ENCODE measurements at places on chromosomes 6 and 20. TPM values are rescaled to one million over a fixed set of nuclear protein-coding genes. Genes with fewer than 3 reads are reported as not detected.

- no peak for DNase-seq
These were observed 179.9 kb upstream of the DTNBP1 start for GRCh38 chr6:15842727-15843117.

DNA sequence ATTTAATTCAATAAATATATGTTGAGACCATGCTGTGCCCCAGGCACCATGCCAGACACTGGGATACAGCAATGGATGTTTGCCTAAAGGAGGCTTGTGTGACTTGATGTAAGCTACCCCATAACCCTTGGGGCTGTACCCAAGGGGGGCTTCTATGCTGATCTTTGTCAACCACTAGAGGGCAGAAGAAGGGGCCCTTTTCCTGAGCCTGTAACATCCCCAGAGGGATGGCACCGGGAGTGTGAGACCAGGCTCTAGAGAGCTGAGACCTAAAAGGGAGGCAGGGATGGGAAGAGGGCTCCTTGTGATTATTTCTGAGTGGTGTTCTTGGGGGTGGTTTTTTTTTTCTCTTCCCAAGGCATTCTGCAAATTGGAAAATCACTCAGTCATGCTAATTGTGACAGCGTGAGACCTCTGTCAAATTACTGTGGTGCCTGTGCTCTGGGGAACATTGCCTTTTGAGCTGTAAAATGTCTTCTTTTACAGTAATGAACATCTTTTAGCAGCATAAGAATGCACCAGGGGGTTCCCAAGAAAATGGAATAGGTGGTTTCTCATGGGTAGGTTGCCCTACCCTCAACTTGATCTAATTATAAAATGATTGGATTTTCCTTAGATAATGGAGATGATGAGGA is 138.7 kb upstream of the SLC24A3 start:
- DNase-seq, result no peak

- no peak for DNase-seq
These were observed 35.5 kb downstream of the ASCC3 start for GRCh38 chr6:100845676-100846075.

- DNase-seq, result no peak
These were observed 94.4 kb downstream of the SAMD3 start for GRCh38 chr6:130128326-130128725.

GRCh38 chr20:36179170-36179945 is 24.8 kb downstream of the EPB41L1 start:
- DNase-seq, result no peak

DNA sequence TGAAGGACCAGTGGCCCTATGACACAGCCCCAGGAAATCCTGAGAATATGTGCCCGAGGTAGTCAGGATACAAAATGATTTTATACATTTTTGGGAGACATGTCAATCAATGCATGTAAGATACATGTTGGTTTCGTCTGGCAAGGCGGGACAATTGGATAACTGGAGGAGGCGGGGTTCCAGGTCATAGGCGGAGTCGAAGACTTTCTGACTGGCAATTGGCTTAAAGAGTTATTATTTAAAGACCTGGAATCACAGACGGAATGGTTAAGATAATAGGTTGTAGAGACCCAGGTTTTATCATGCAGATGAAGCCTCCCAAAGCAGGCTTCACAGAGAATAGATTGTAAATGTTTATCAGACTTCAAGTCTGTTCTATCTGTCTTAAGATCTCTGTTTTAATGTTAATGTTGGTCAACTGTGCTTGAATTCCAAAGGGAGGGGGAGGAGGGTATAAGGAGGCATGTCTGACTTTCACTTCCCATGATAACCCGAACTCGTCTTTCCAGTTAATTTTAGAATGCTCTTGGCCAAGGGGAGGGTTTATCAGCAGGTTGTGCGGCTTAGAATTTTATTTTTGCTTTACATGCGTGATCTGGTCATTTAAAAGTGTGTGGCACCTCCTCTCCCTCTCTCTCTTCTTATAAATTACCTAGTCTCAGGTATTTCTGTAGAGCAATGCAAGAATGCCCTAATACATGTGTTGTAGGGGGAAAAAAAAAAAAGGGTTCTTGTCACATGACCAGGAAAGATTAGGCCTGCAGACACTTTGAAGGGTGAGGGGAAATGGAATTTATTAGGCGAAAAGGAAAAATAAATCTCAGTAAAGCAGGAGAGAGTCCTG is 230.7 kb downstream of the NFATC2 start:
- DNase-seq, result no peak

- no peak for DNase-seq
These were observed 30.2 kb upstream of the NHSL1 start for GRCh38 chr6:138529478-138529877.

DNA sequence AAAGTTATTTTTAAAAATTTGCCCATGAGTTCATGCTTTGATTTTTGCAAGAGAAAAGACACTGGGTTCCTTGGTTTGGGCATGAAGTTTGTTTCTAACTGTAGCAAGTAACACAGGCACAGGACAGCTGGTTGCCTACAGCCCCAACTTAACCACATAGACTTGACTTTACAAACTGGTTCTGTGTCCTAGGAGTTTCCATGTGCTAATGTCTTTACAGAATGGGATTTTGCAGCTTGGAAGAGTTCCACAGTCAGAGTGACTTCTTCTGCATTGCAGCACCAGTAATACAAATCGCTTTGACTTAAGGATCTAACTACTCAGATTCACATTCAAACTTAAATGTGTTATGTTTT is 44.3 kb downstream of the OR2B2 start:
- DNase-seq, result no peak

DNA sequence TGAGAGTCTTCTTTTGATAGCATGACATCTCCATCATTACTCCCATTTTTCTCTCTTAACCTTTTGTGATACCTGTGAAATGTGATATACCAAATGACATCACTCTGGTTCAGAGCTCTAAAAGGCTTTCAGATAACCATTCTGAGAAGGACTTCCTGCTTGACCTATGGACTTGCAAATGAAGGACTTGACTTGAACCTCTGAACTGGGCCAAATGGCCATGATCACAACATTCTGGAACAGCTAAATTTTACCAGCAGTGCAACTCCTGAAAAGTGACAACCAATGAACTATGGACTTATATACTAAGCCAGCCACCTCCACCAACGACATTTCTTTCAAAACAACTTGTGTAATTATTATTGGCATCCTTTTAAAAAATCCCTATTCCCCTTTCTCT is 1085.8 kb upstream of the CITED2 start:
- no peak for DNase-seq

DNA sequence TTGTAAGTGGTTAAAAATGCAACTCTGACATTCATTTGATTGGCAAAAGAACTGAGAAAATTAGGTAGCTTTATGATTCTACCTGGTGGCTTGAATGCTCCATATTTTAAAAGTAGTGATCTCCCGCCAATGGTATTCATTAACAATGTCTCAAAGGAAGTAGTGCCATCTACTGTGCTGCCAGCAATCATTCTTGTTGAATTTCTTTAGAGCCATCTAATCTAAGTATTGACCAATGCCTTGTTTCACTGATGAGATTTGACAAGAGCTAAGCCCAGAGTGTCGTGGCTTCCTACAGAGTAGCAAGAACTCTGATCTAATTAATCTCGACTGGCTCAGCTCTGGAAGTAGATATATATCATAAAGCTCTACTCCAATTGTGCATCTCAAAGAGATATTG is 696.7 kb downstream of the C6orf118 start:
- no peak for DNase-seq

DNA sequence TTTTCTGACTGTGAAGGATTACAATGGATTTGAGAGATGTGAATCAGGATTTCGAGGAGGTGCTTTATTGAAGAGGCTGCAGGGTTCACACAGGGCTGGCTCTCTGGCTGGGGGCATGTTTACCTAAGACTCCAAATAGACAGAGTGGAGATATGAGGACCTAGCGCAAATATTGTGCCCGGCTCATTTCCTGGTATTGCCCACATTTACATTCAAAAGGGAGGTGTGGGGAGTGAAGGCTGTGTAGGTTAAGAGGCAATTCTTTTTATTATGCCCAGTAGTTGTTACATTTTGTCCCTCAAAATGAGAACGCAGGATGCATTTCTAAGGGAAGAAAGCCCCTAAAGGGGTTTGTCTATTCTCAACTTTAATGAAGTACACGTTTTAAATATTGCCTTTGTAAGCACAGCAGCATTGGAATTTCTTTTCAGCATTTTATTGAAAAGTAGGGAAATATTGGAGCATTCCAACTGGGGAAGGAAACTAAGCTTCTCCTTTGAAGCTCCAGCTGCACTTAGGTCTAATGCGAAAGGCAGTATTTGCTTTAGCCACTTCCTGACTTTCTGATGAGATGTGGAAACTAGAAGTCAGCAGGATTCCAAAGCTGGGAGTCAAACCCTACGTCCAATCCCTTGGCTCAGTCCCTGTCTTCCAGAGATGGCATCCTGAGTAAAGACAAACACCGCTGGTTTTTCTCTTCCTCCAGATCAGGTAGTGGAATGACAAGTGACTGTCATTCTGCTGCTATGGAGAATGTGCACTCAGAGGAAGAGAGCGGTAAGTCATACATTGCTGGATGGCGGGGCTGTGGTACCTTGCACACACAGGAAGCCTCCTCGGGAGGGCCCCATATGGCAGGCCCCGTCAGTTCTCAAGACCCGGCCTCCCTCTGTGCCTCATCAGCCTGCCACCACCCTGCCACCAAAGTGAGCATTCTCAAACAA is 70.7 kb downstream of the MYB start:
- no peak for DNase-seq

DNA sequence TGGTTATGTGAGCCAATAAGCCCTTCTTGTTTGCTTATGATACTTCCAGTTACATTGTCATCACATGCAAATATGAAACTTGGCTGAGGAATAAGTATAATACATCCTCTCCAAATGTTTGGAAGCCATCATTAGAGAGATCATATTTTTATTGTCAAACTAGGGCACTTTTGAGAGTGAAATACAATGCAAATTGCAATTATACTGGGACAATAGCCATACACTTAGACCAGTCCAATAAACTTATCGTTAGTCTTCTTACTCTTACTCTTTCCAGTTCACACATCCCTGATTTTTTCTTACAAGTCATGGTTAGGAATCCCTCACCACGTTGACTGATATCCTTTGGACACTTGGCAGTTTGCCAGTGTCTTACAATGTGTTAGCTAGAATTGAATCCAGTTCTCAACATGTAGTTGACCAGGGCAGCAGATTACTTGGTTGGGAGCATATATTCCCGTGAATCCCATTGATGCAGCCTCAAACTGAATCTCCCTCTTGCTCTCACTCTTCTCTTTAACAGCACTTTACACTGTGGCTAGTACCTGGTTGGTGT is 519.7 kb upstream of the ID4 start:
- DNase-seq, result no peak

GRCh38 chr6:3585320-3585935 is 128.6 kb upstream of the SLC22A23 start:
- DNase-seq, result no peak

DNA sequence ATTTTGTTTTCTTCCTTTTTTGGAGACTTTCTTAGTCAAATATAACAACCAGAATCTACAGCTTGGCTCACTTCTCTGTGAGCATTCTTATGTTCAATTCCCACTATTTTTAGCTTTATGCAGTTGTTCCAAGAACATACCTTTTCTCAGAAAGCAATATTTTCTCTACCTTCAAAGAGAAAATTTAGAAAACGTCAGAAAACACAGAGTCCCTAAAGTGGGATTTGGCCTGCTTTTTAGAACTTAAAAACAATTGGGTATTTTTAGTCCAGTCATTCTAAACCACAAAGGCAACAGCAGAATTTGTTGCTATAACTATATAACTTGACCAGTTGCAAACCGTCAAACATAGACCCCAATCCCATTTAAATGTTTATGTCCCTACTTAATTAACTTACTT is 133.1 kb downstream of the MOXD1 start:
- DNase-seq, result no peak

GRCh38 chr6:112016320-112016719 is 37.6 kb upstream of the CCN6 start:
- DNase-seq, result no peak

DNA sequence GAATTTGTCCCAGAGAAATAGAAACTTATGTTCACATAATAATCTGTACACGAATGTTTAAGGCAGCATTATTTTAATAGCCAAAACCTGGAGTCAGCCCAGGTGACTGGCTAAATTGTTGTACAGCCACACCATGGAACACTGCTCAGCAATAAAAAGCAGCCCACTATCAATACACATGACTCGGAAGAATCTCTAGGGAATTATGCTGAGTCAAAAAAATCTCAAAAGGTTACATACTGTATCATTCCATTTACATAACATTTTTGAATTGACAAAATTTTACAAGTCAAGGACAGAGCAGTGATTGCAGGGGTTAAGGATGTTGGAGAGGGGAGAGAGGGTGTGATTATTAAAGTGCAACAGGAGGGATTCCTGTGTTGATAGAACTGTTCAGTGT is 163.4 kb downstream of the UBE3D start:
- DNase-seq, result no peak

DNA sequence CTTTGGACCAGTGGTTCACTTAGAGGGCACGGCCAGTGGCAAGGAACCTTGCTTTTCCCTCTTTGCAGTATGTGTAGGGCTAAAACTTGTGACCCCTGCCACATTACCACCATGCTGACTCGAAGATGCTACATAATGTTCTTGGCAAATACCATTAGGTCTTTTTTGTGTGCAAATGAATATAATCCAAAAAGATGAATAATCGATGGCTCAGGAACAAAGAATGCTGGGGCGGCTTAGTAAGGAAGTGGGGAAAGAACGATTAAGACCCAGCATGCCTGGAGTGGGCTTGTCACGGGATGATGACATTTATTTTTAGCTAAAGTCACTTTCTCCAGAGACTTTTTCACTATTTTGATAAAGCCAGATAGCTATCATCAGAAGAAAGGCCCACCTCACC is 23.1 kb downstream of the CMTR1 start:
- no peak for DNase-seq

GRCh38 chr6:167798453-167798852 is 28.3 kb upstream of the AFDN start:
- DNase-seq, result no peak

DNA sequence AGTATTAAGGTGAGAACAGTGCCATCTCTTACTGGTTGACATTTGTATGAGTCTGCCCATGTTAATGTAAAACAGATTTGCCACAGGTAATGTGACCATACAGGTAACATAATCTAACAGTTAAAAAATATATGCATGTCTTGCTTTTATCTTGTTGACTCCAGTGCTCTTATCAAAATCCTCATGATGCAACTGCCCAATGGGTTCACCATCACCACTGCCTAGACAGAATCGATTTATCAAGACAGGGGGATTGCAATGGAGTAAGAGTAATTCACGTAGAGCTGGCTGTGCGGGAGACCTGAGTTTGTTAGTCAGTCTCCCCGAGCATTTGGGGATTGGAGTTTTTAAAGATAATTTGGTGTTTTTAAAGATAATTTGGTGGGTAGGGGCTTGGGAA is 19.2 kb downstream of the SNX9 start:
- no peak for DNase-seq

- DNase-seq, result peak; percentile 94
These were observed 114.7 kb upstream of the ZNF217 start for GRCh38 chr20:53708129-53708968.

The TFAP2B gene
- total RNA-seq, result 0.08 TPM

The GSTA3 gene
- not detected for total RNA-seq

The PRPH2 gene
- total RNA-seq, result not detected

The OGFR gene
- 52.6 TPM for total RNA-seq

The NKAPL gene
- total RNA-seq, result 0.11 TPM

The FKBP1C gene
- total RNA-seq, result 1.5 TPM

The PPP1R16B gene
- total RNA-seq, result 89.9 TPM

The FAM209A gene
- not detected for total RNA-seq
